ENCODE measurements at places on chromosomes 6 and 20. TPM values are rescaled to one million over a fixed set of nuclear protein-coding genes. Genes with fewer than 3 reads are reported as not detected.

DNA sequence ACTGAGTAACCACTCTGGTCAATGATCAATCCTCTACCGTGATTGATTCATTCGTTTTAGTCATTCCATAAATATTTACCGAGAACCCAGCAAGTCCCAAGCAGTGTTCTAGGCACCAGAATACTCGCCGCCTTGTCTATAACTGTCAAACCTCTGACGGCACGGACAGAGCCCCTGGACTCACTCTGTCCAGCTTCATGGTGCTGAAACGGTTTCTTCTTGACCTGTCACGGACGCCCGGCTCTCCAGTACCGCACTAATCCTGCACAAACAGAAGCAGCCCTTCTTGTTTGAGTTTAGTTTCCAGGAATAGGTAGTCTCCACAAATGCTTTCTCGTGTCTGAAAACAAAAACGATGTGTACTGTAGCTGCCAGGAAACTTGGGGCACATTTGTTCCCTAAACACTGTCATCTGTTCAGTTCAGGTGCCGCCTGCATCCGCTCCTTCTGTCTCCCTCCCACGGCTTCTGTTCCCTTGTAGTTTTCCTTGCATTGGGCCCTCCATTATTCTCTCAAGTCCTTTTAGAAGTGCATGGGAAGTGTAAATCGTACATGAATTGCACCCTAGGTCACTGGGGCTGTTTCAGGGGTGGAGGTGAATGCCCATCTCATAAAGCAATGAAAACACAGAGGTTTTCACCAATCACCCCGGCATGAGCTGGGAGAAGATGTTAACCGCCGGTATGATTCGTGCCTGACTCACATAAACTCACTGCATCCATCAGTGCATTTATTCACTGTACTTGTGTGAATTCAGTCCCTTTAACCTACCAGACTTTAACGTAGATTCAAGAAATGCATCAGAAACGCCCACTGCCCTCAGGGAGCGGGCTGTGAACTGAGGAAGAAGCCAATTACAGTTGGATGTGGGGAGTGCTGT lies 209.3 kb upstream of the CDH4 start:
- no peaks in the 10 kb centered on the region for H3K27me3 ChIP-seq
- no peak for DNase-seq
- H3K4me1 ChIP-seq: no peaks in the 10 kb centered on the region
- no peak overlapping the region for H3K27ac ChIP-seq

- no peak for DNase-seq
- no peak overlapping the region for H3K4me3 ChIP-seq
- H3K36me3 ChIP-seq: no peaks in the 10 kb centered on the region
- H3K27me3 ChIP-seq: no peaks in the 10 kb centered on the region
These were observed 4.0 kb upstream of the DEFB121 start for GRCh38 chr20:31410011-31410410.

Gene NKX2-2
- 1.7 TPM for total RNA-seq

Gene NMBR
- not detected for total RNA-seq
